ENCODE measurements at places on chromosomes 3 and 15.
A peak's percentile ranks its signal among the peaks of the same experiment; 100 is the strongest.

- DNase-seq, result no peak
These were observed 4.6 kb upstream of the QRICH1 start for GRCh38 chr3:49098429-49098828.

DNA sequence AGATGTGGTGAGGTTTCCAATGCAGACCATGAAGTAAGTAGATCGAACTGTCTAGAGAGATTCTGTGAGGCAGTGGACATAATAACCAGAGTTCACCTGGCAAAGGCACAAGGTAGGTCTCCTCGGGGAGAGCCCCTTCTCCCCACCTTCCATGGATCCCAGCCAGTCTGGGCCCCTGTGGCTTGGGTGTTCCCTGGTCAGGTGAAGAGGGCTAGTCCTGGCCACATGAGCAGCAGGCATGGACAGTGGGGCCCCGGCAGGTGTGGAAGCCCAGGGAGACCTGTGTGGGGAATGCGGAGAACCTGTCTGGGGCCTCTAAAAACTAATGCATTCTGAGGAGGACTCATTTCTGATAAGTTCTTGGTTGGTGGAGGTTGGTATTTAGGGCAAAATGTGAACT, 241.4 kb upstream of the TRIM42 start:
- DNase-seq, result no peak

DNA sequence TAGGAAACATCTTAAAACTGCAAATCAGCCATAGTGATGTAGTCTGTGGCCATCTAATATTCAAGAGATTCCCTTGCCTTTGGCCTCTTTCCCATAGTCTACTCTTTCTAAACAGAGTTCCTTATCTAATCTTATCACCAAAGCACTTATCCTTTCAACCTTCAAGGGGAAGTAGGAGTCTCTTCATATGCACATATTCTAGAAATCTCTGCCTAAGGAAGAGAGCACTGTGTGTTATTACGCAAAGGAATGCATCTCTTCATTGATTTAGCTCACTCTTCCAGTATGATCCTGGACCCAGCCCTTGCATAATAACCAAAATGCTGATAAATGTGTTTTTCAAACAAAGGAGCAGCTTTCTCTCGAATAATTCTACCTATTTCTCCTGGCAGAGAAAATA, 253.7 kb upstream of the TPRG1 start:
- no peak for DNase-seq

DNA sequence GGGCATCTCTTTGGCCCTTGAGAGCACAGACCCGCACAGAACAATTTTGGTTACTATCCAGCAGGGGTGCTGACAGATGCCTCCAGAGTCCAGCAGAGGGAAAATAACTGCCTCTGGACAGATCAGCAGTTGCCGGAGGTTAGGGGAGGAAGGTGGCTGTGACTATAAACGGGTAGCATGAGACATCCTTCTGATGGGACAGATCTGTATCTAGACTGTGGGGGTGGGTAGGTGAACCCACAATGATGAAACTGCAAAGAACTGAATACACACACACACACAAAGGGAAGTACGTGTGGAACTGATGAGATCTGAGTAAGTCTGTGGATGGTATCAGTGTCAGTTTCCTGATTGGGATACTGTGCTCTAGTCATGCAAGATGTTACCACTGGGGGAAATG, 21.2 kb downstream of the ADAMTS7 start:
- no peak for DNase-seq

- DNase-seq, result peak; percentile 97
These were observed 256.5 kb downstream of the SHQ1 start for GRCh38 chr3:72591522-72592421.

- peak; percentile 91 for DNase-seq
These were observed 90.4 kb upstream of the PHLDB2 start for GRCh38 chr3:111768571-111769100.

DNA sequence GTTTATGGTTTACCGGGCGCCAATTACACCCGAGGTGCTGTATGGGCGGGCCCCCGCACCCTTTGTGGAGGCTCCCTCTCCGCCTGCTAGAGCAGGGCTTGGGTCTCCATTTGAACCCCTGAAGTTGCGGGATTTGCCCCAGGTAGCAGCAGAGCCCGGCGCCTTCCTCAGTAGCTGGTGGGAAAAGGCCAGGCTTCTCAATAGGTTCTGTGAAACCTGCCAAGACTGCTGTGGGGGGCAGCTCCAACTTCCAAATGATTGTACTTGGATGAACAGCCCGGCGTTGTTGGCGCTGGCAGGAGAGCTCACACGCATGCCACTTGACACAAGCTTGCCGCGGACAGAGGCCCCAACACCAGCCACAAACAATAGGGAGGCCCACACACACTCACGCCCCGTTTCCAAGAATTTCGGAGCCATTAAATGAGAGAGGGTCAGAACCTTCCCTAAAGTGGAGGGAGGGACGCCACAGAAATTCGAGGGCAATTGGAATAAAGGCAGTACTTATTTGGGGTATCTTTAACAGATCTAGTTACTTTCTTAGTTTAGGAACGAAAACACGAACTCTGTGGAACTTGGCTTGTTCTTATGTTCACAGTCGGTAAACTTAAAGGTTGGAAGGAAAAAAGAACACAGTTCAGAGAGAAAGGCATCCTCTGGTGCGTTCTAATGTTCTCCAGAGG, 1.4 kb downstream of the EPHB3 start:
- no peak for DNase-seq

- DNase-seq, result no peak
These were observed 13.8 kb upstream of the ATP2B2 start for GRCh38 chr3:10519236-10519635.

GRCh38 chr15:23038726-23039142, 635 bp downstream of the TUBGCP5 start:
- peak; percentile 40 for DNase-seq

GRCh38 chr3:170865209-170866094, 4.5 kb downstream of the RPL22L1 start:
- DNase-seq, result no peak

DNA sequence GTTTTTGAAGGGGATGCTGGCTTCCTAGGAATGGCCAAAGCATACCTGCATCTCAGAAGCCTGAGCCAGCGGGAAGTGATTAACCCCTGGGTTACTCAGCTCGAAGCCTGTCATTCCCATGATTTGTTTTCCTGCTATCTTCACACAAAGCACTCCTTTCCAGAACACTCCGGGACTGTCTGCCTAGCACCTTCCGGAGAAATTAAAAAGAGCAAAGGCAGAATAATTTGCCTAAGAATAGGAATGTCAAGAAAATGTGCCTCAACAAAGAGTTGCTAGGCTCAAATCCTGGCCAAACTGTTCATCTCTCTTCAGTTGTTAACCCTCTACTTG, 34.1 kb downstream of the TPM1 start:
- DNase-seq, result no peak

- DNase-seq, result no peak
These were observed at the start of gene COL8A1 for GRCh38 chr3:99638167-99638948. COL8A1 (plus strand) TSS chr3:99638594; CDS start chr3:99790683, 152,089 bp downstream.

- peak; percentile 61 for DNase-seq
These were observed 36.3 kb downstream of the CHST14 start for GRCh38 chr15:40506964-40507571.

DNA sequence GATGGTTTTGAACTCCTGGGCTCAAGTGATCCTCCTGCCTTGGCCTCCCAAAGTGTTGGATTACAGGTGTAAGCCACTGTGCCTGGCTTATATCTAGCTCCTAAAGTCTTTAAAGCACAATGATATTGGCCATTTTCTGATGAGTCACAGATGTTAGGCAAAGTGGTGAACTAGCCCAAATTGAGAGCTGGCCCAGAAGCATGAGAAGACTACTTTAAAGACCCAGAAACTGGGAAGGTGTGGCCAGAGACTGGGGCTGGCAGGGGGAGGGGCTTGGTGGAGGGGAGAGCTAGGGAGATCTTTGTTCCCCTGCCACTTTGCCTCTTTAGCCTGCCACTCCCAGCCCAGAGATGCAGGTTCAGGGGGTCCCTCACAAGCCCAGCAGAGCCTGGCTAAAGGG, 21.6 kb downstream of the CHRNA3 start:
- no peak for DNase-seq

GRCh38 chr3:169389211-169389924, 274.1 kb downstream of the MECOM start:
- DNase-seq, result no peak

- no peak for DNase-seq
These were observed 117.3 kb upstream of the LYSMD4 start for GRCh38 chr15:99850517-99850916.

DNA sequence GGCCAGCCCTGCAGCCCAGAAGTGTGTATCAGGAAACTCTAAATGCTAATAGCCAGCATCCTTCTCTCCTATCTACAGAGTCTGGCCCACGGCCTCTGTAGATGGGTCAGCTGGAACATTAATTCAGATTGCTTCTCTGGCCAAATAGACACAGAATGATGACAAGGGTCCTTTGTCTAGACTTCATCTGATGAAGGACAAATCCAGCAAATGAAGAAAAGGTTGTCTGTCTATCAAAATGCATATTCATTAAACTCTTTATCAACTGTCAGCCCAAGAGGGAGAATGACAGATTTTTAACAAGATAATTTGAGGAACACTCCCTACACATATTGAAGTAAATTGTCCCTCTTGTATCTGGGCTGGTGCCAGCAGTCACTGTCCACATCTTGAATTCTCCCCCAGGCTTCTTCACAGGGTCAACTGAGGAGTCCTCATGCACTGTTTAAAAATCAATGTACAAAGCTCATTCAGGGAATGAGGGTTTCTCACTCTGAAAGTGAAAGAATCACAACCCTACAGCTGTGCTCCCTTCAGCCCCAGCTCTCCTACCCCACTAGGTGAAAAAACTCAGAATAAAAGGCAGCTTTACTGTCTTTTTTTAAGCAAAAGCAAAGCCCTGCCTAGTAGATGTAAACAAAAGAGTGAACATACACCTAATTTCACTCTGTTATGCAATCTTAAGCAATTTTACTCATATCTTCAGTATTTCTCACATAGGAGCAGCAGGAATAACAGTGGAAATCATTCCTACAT, 507.7 kb downstream of the IGSF11 start:
- DNase-seq, result peak; percentile 78

DNA sequence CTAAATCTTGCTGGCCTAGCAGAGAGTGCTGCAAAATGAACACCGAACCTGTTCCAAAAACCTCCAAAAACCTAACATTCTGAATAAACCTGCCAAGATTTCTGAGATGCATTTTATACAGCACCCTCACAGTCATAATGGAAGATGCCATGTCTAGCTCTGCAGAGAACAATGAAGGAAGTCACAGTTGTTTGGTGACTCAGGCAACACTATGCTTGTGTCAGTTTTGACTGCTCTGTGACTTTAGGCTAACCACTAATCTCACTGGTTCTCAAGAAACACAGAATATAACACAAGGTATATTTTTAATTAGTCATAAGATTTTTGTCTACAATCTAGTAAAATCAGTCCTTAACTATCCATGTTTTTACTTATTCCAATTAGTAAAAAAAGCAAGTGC, 606.6 kb downstream of the TBL1XR1 start:
- no peak for DNase-seq

- no peak for DNase-seq
These were observed 235.4 kb downstream of the XXYLT1 start for GRCh38 chr3:195035345-195036202.

DNA sequence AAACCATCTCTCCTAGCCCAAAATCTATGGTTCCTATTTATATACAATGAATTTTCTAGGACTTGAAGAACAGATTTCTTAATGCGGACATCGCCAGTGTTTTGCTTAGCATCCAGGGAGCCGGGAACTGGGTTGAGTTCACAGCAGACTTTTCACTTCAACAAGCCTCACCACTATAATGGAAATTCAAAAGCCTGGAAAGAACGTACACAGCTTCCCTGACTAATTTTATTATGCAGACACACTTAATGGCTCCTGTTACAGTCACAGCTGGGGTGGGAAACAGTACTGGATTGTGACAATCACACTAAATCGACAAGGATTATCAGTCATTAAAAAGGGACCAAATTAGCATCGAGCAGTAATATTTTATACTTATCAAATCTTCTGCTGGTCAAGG, 129.2 kb upstream of the BNIP2 start:
- DNase-seq, result no peak

DNA sequence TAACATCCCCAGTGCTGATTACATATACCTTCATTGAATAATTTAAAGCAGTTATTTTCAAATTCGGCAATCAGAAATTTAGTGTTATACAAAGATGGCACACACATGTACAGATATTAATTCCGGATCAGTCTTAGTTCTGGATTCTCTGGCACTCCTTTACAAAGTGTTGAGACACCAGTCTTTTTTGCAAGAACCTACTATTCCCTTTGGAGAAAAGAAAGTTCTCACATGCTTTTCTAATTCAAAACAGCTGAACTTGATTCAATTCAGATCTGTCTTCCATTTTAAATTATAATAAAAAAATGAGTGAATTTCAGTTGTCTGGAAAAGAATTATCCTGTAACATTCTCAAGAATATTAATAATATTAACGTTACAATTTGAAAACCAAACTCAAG, 20.4 kb downstream of the CCDC191 start:
- no peak for DNase-seq

- no peak for DNase-seq
These were observed 22.3 kb upstream of the ALDH1L1 start for GRCh38 chr3:126202680-126203079.

- DNase-seq, result no peak
These were observed 15.9 kb upstream of the GATA2 start for GRCh38 chr3:128508852-128509251.

Measured in COLO829 (cell line).